NT2/D1 (cell line): ENCODE measurements at places on chromosomes 3 and 15.

- DNase-seq = peak; percentile 46
These were observed 140.2 kb downstream of the ITPR1 start for GRCh38 chr3:4633078-4634004.

GRCh38 chr3:187014417-187014864 lies 84.1 kb downstream of the ST6GAL1 start:
- DNase-seq = no peak

- no peak for DNase-seq
These were observed 17.9 kb upstream of the NIT2 start for GRCh38 chr3:100316641-100317069.

GRCh38 chr15:85412956-85413854 lies 32.8 kb downstream of the AKAP13 start:
- no peak for DNase-seq

- no peak for DNase-seq
These were observed 32.7 kb downstream of the GLDN start for GRCh38 chr15:51374131-51374530.

DNA sequence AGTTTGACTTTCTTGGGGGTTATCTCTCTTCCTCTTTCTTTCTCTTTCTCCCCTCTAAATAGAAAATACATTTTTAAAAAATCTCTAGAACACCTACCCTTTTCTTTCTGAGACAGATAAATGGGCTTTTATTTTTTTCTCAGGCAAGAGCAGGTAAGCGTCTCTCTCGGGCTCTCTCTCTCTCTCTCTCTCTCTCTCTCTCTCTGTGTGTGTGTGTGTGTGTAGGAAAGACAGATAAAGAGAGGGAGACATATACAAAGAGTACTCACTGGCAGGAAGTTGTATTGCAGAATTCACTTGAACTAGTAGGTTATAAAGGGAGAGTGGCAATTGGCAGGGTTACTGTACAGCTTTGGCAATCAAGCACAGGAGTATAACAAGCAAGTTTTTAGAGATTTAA lies 118.1 kb upstream of the LSAMP start:
- DNase-seq = no peak

DNA sequence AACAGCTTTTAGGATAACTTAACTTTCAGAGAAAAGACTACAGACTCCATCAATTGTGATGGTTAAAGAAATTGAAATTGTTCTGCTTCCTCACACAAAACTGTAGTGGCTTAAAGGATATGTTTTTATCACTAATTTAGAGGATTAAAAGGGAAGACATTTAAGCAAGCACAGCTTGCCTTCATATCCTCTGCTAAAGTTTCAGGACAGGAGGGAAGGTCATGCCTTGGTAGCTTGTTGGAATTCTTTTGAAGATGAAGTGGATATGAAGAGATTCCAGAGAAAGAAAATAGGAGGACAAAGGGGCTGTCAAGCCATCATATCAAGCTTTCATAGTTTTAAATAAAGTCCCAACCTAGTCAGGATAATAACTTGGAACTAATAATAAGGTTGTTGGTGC lies 33.1 kb downstream of the CCDC80 start:
- DNase-seq = no peak

- no peak for DNase-seq
These were observed 48.7 kb downstream of the PRICKLE2 start for GRCh38 chr3:64176461-64176996.

GRCh38 chr15:101087172-101087769 lies 164.6 kb downstream of the CHSY1 start:
- DNase-seq = no peak

DNA sequence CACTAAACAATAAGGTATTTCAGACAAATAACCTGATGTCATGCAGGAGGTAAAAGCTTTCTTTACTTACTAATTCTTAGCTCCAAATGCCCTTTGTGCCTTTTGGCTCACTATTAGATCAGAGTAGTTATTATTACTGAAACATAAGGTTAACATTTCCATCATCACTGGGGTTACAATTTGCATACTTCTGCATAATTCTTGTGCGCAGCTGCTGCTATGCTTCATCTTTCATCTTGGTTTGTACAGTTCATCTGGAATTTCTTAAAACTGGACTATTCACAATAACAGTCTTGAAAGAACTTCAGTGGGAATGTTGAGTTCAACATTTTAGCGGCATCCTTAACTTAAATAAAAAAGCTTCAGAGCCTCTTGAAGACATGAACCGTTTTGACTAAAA lies 383.2 kb upstream of the ADAMTS9 start:
- no peak for DNase-seq

DNA sequence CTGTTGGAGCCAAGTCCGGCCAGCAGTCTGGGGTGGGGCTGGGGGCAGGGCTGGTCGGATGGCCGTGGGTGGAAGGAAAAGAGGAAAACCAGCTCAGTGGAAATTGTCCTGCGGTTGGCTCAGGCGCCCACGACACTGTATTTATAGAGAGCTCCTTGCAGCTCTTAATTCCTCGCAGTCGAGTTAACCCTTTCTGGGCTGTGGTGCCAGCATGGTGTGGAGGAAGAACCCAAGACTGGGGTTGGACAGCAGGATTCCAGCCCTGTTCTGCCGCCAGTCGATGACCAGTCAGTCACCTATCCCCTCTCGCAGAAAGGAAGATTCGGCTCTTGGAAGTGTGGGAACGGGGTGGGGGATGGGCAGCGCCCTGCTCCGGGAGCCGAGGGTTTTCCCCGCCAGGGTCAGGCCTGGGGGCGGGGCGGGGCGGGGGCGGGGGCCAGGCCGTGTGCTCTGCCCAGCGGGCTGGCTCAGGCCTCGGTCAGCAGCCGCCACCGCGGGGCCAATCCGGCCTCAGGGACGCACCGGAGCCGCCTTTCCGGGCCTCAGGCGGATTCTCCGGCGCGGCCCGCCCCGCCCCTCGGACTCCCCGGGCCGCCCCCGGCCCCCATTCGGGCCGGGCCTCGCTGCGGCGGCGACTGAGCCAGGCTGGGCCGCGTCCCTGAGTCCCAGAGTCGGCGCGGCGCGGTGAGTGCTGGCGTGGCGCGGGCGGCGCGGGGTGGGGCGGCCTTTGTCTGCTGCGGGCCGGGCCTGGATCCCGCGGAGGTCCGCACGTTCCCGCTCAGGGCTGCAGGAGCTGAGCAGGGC lies at the start of gene CD276:
Gene CD276, plus strand, starts transcription at position 607 of the 804 bp plus-strand sequence. CDS start 15,257 bp downstream, outside the sequence.
- no peak for DNase-seq

DNA sequence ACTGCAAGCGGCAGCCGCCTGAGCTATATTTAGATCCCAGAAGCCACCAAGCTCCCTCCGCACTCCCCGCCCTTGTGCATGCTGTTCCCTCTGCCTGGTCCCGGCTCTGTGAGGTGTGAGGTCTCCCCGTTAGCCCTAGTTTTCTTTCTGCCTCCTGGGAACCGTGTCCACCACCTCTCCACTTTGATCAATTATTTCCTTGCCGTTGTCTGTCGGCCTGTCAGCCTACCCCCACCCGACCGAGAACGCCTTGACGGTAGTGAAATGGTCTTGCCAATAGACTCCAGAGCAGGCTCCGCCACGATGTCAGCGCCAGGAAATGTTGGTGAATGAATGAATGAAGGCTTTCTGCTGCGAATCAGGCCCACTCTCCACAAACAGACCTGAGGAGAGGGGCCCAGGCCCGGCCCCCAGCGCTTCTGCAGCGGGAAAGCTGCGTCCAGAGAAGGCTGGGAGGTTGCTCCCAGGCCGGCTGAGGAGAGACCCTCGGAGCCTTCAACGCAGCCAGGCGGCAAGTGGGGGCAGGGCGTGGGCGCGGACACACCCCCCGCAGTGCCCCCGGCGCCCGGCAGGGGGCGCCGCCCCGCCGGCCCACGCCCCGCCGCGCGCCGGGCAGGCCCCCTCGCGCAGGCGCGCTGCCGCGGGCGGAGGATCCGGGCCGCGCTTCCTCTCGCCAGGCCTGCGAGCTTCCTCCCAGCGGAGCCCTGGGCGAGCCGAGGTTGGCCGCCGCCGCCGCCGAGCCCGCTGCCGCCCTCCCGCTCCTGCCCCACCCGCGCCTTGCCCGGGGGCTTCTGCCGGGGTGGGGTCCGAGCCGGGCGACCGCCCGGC lies at the start of gene CSK:
Gene CSK, plus strand, starts transcription at position 650 of the 828 bp plus-strand sequence. CDS start 16,218 bp downstream, outside the sequence.
- no peak for DNase-seq

DNA sequence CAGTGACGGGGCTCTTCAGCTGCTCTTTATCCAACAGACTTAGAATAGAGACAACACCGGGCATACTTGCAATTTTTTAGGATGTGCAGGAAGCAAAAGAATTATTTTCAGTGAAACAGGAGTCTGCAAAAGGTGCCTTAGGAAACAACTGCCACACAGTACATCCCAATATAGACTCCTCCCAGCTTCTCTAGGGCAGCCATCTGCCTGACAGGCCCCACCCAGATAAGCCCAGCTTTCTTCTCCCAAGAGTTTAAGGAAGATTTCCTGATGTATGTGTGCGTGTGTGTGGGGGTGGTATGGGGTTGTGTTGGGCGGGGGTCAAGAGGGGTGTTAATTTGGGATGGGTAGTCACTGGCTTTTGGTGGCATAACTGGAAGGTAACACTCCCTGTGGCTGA lies 21.5 kb downstream of the MAP2K1 start:
- no peak for DNase-seq

DNA sequence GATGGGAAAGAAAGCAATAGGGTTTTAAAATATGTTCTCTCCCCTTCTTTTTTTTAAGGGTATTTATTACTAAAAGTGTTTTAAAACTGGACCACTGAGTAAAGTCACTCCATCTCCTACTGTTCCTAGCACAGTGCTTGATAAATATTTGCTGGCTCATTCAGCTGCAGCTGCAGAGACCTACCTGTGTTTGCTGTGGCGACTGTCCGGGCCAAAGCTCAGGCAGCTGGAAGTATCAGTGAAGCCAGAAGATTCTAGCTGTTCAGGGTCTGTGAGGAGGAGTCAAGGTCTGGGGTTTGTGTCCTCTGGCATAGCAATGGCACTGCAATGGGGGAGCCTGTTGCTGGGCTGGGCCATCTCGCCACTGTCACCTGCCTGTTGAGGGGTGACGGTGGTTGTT lies 109.9 kb downstream of the RPLP1 start:
- DNase-seq = no peak

DNA sequence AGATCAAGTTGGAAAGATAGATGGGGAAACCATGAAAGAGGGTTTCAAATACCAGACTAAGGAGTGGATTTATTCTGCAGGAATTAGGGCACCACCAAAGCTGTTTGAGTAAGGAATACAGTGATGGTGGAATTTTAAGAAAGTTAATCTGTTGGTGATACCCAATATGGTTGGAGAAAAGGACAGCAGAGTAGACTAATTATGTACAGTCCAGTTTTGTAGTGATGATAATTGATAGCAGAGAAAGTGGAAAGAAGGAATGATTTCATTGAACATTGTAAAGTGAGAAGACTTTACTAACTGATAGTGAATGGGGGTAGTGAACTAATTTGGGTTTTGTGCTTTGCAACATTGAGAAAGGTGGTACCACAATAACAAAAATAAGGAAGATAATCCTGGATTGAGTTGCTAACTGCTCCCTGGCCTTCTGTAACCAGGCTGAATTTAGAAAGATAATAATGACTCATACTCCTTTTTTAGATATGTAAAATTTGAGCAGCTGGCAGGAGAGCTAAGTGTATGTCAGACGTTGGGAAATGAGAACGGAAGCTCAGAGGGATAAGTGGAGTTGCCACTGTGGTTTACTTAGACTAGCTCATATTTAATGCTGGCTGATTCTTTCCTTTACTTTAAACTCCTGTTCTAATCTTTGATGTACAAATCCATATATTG lies 16.9 kb downstream of the TCAIM start:
- no peak for DNase-seq

DNA sequence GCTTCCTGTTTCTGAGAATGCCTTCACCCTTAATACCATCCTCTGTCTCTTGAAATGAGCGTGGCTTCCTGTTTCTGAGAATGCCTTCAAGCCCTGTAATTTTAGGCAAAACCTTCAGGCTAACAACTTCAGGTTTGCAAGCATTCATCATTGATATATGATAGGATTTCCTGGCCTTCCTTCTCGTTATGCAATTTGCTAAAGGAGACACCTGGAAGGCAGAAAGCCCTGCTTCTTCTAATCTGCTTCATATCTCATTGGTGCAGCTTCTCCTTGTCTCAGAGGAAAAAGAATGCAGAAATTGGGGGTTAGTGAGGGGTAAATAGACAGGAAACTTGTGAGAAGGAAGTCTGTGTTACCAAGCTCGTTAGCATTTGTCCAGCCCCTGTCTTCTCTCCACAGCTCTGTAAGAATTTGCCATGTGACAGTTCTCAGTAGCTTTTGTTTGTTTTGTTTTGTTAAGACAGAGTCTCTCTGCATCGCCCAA lies 7.3 kb downstream of the ARL6IP5 start:
- DNase-seq = no peak

- no peak for DNase-seq
These were observed 44.4 kb upstream of the ST3GAL6 start for GRCh38 chr3:98718730-98719129.

GRCh38 chr3:78066287-78066686 lies 1026.4 kb downstream of the ROBO2 start:
- DNase-seq = no peak

GRCh38 chr15:66841953-66842681 lies 140.1 kb downstream of the SMAD6 start:
- DNase-seq = no peak

GRCh38 chr3:43015572-43015971 lies 36.5 kb downstream of the GASK1A start:
- no peak for DNase-seq

DNA sequence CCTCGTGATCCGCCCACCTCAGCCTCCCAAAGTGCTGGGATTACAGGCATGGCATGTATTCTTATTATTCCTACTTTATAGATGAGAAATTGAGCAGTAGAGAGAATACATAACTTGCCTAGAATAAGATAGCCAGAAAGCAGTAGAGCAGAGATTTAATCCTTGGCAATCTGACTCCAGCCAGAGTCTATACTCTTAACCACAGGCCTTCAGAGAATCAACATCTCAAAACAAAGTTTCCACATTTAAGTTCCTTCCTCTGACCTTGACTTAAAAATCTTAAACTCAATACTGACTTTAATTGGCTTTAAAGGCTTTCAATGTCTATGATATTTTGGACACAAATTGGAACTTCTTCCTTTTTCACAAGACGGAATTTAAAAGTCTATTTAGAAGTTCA lies 37.1 kb downstream of the ZNF106 start:
- no peak for DNase-seq

- no peak for DNase-seq
These were observed 108.5 kb downstream of the TNIK start for GRCh38 chr3:171351676-171352075.

- peak; percentile 23 for DNase-seq
These were observed 159.9 kb downstream of the MAGI1 start for GRCh38 chr3:65878831-65879230.
